ENCODE measurements at places on chromosomes 2 and 18.

DNA sequence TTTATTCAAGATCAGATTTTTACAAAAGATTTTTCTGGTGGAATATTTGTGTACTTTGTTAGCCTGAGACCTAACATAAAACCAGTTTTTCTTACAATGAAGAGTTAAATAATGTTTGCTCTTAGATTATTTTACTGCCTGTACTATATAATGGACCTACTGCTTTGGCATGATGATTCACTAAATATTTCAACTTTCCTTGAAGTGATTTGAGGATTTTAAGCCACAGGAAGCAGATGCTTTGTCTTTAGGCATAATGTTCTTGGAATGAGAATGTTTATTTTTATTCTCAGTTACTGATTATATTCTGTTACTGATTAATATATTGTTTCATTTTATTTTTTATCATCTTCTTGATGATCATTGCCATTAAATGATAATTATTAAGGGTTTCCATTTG, 175.3 kb upstream of the LRP1B start:
- no peak for DNase-seq

DNA sequence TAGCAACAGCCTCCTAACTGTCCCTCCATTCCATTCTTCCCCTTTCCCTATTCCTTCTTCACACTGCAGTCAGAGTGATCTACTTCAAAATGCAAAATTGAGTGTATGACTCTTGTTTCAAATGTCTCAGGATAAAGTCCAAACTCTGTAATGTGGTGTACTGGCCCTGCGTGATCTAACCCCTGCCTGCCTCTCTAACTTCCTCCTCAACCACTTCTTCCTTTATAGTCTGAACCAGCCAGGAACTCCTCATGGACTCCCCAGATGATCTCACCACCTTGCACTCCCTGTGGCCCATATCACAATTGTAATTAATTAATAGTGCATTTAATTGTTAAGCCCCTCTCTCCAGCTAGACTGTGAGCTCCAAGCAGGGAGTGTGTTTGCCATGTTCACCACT, 3.1 kb upstream of the B3GNT2 start:
- DNase-seq = no peak

GRCh38 chr2:216535454-216535995, 36.9 kb downstream of the RPL37A start:
- DNase-seq = no peak

DNA sequence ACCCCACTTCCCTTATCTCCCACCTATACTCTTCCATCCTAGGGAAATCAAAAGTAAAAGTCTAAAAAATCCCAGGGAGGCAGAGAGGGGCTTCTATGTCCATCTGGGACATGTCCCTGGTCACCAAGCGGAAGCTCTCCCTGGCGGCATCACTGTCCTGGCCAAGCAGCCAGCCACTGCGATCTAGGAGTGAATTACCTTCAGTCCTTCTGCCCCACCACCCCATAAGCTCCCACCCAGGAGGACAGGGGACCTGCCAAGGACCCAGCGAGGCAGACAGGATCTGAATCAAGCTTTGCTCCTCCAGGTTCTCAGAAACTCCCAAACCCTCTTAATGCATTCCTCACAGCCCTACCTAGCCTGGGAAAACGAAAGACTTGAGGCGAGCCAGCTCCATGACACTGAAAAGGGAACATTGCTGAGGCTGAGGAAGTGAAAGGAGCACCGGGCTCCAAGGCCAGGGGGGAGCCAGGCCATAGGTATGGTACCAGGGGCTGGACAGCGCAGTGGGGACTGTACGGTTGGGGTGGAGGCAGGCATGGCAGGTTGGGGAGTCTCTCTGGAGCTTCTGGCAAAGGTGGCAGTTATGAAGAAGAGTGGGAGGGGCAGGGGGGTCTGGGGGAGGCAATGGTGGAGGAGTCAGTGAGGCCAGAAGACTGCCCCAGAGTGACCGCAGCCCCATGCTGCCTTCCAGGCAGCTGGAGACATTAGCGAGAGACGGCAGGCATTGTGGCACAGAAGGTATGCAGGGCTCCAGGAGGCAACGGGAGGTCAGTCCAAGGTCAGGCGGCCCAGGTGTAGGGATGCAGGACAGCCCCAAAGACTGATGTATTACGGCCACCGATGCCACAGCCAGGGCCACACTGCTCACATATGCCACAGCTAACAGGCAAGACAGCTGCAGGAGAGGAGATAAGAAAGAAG, 2.7 kb upstream of the SLC23A3 start:
- no peak for DNase-seq

DNA sequence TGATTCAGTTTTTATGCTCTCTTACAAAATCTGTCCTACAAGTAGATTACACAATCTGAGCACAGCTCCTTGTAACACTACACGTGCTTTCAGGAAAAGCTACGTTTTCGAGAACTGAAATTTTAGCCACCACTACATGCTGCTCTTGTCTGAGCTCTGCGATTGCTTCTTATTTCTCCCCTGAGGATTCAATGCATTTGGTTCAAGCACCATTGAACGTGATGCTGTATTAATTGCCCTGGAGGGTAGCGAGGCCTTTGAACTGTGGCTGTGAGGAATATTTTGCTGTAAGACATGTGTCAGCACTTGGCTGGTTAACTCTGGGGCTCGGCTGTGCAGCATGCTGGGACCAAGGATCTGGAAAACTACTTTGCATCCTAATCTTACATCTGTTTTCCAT, 405.8 kb downstream of the EPHA4 start:
- DNase-seq = no peak

DNA sequence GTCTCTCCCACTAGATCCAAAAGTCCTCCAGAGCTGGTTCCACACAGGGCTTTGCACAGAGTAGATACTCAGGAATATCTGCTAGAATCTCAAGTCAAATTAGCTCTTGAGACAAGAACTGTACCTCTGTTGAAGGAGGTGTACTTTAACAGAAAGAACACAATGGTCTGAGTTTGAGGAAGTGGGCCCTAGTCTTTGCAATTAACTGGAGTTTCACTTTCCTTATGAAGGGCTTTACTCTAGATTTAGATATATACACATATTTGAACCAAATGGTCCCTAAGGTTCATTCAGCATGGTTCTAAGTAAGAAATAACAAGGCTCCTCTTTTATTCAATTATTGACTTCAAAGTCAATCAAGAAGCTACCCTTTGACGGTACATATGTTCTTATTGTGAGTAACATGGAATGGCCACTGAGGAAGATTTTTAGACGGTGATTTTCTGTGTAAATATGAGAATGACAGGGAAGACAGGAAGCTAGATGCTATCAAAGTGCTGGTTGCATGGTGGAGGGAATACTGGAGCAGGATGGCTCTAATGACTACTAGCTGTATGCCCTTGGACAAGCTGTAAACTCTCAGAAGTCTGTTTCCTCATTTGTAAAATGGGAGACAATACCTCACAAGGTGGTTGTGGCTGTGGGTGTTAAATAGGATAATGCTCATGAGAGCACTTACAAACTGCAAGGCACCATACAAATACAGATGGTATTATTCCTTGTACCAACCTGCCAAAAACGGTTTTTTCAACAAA, 73.5 kb upstream of the SERTAD2 start:
- no peak for DNase-seq

DNA sequence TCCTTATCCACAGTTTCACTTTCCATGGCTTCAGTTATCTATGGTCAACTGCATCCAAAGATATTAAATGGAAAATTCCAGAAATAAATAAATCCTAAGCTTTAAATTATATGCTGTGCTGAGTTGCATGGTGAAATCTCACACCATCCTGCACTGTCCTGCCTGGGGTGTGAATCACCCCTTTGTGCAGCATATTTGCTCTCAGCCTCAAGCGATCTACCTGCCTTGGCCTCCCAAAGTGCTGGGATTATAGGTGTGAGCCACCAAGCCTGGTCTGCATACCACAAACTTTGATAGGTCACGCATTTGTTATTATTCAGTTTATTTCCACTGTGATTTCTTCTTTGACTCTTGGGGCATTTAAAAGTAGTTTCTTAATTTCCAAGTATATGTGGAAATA, 117.2 kb downstream of the SPIRE1 start:
- DNase-seq = no peak

GRCh38 chr2:152407204-152407721, 72.3 kb downstream of the FMNL2 start:
- DNase-seq = no peak

DNA sequence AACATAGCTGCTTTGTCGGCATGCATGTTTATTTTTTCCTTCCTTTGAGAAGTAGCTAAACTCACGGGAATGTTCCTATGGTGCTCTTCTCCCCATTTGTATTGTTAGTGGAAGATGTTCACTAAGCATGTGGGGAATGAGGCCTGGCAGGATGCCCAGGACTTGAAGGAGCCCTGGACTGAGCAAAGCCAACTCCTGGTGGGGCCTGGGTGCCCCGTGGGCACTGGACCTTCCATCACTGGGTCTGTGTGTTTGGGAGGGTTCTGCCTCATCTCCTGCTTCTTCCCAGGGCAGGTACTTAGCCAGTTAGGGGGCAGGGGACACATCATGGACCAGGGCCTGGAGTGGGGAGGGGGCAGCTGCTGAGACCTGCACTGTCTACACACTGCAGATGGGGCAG, 49.3 kb downstream of the ACAA2 start:
- DNase-seq = no peak

- DNase-seq = no peak
These were observed 18.6 kb downstream of the CYP27C1 start for GRCh38 chr2:127201452-127201851.

- no peak for DNase-seq
These were observed 56.5 kb upstream of the ERBB4 start for GRCh38 chr2:212595036-212595654.

- DNase-seq = no peak
These were observed 539.6 kb downstream of the PID1 start for GRCh38 chr2:228731517-228731916.

DNA sequence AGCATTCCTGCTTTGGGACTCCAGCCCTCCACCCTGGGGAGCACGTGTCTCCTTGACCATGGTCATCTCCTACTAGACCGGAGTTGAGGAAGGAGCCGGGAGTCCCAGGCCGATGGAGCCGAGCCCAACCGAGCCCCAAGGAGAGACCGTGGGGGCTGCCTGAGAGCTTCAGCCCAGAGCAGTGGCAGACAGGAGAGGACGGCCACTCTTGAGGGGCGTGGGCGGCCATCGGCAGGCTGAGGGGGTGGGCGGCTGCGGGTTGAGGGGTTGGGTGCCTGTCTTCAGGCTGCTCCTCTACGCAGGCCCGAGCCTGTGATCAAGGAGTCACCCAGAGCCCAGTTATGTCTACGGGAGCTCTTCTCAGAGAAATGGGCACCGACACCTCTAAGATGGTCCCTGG, 158.7 kb downstream of the PXDN start:
- DNase-seq = no peak

DNA sequence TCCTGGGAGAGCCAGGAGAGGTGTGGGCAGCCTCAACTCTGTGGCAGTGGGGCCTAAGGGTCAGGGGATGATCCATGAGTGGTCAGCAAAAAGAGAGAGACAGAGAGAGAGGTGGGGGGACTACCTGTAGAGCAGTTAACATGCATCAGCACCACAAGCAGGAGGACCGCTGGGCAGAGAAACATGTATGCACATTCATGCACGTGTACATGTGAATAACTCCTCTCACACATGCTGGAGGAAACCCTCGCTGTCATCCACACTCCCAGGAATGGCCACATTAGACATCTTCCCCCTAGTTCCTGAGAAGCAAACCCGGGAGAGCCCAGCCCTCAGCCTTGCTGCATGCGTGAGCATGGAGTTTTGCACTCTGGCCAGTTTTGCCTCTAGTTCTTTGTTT, 166.1 kb downstream of the SMAD7 start:
- no peak for DNase-seq

DNA sequence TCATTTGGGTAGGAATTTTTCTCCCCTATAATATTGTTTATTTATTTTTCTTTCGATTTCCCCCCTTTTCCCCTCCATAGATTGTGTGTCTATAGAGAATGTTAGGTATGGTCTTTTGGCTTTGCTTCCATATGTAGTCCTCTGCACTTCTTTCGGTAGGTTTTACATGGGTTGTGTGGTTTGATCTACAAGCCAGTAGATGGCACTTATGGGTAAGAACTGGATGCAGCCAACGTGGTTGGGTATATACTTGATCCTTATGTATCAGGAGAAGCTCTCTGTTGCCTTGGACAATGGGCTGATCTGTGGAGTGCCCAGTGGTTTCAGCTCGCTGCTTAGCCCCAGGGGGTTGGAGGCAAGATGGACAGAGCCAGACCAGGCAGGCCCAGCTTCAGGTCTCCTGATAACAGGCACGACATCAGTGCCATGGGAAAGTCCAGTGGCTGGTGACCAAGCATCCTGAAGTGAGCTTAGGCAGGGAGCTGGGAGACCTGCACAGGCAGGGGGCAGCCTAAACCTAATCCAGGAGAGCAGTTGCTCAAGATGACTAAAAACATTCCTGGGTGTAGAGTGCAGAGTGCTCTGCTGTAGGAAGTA, 488.3 kb downstream of the CCDC85A start:
- DNase-seq = no peak

- DNase-seq = no peak
These were observed 28.6 kb downstream of the PPP1R1C start for GRCh38 chr2:182014284-182014683.

GRCh38 chr2:69693059-69693774, 48.7 kb upstream of the ANXA4 start:
- no peak for DNase-seq

- no peak for DNase-seq
These were observed 44.9 kb upstream of the BAZ2B start for GRCh38 chr2:159661286-159661685.

DNA sequence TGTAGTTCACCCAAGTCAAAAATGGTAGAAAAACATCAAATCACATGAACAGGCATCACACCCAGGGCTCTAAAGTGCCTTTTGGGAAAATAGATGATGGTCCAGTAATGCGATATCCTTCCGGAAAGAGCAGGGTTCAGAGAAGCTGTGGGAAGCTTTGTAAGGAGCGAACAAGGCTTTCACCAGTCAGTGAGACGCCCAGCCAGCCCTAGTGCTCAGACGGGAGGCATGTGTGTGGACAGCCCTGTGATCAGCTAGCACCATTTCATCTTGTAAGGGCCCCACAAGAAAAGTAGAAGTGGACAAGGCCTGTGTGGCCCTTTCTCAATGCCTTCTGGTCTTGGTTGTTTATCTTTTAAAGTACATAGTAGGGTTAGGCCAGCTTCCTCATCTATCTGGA, 76.1 kb downstream of the SMIM21 start:
- DNase-seq = no peak

DNA sequence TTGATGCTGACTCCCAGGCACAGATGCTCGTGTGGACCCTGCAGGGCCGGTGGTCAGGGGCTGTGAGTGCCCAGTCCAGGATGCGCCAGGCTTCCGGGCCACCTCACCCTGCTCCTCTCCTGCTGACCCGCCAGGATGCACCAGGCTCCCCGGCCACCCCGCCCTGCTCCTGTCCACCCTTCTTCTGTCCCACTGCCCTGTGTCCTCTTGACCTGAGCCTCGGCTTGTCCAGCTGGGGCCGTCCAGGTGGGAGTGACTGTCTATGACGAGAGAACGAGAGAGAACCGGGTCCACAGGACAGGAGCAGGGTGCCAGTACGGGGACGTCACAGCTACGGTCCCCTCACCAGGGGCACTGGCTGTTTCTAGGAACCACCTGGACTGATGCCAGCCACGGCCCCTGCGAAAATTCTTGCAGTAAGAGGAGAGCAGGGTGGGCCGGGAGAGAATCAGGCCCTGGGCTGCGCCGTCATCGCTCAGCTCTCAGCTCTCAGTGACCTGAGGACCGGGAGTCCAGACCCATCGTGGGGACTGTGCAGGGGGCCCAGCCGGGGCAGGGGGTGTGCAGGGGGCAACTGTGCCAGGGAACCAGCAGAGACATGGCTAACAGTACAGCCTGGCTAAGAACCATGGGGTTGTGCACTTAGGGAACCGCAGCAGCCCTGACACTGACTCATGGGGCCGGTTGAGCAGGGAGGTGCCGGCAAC, 12.9 kb upstream of the NFATC1 start:
- no peak for DNase-seq

GRCh38 chr2:38751596-38752410, 642 bp upstream of the SRSF7 start:
- DNase-seq = no peak
